ENCODE measurements at places on chromosomes 7 and 10.

- no peak for DNase-seq
Observed at GRCh38 chr10:6278519-6279120, 75.9 kb downstream of the PFKFB3 start.

DNA sequence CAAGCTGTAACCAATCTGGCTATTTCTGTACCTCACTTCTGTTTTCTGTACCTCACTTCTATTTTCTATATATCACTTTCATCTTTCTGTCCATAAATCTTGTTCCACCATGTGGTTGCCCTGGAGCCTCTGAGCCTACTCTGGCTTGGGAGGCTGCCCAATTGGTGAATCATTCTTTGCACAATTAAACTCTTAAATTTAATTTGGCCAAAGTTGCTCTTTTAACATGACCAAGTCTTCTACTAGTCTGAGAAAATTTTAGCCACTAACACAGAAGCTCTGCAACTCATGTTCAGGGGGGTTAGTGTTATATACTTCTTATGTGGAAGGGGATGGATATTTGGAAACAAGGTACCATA, 503.5 kb downstream of the KIF20B start:
- DNase-seq, result no peak

DNA sequence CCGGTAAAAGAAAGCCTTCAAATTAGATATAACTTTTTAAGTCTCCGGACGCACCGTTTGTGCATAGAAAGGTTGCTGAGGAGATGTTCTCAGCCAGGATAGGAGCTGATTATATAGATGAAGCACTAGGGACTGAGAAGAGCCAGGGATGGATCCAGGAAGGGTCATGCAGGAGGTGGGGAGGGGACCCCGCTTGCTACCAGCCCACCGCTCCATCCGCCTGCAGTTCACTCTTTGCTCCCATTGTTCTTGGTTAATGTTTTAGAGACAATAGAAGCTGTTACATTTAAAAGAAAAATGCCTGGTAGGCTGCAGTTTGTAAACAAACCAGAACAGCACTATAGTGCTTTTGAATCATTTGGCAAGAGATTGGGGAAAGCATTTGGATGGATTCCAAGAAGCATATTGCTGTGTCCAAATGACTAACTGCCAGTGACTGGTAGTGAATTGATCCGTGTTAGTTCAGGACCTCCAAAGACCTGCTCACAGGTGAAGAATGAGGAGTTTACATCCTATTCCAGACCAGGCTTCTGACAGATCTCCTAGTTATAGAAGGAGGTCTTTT, 175.9 kb upstream of the TAC1 start:
- DNase-seq, result peak; percentile 16

- DNase-seq, result no peak
Observed at GRCh38 chr10:79472951-79473350, 27.5 kb upstream of the ZCCHC24 start.

DNA sequence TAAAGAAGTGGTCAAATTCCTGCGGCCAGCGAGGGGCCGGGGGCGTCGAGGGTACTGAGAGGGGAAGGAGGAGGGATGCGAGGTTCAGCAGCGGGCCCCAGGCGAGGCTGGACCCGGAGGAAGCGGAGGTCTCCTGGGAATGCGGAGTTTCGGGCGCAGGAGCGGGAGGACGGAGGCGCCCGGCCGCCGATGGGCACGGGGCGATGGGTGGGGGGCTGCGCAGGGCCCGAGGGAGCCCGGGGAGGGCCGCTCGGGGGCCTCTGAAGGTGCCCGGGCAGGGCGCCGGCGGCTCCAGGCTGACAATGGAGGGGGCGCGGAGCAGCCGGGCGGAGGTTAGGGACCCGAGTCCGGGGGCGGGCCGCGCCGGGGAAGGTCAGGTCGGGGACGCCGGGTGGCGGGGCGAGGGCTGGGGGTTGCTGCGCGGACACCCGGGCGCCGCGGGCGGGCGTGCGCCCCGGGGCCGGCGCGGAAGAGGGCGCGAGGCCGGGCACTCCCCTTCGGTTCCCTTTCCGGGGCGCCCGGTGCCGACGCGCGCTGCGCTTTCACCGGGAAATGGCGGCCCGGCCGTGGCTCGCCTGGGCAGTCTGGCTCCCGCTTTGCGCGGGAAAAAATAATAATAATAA, 683 bp downstream of the MACROH2A2 start:
- DNase-seq, result peak; percentile 56

- DNase-seq, result peak; percentile 96
Observed at GRCh38 chr10:77163670-77164348, 473.8 kb downstream of the KCNMA1 start.

- no peak for DNase-seq
Observed at GRCh38 chr7:157462840-157463239, 126.0 kb downstream of the DNAJB6 start.

DNA sequence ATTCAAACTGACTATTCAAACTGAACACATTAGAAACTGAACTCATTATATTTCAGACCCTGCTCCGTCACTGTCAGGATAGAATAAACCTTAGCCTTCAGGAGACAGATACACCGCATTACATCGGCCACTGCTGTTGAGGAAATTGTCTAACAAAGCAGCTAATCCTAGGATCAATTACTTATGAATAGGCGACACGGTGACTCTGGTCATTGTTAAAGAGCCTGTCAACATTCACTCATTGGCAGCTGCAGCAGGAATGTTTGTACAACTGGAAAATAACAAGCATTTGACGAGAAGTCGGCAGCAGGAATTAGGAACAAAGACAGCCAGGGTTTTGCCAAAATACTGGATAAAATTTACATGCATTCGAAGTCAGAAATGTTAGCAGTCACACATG, 112.0 kb upstream of the MKX start:
- DNase-seq, result peak; percentile 90

DNA sequence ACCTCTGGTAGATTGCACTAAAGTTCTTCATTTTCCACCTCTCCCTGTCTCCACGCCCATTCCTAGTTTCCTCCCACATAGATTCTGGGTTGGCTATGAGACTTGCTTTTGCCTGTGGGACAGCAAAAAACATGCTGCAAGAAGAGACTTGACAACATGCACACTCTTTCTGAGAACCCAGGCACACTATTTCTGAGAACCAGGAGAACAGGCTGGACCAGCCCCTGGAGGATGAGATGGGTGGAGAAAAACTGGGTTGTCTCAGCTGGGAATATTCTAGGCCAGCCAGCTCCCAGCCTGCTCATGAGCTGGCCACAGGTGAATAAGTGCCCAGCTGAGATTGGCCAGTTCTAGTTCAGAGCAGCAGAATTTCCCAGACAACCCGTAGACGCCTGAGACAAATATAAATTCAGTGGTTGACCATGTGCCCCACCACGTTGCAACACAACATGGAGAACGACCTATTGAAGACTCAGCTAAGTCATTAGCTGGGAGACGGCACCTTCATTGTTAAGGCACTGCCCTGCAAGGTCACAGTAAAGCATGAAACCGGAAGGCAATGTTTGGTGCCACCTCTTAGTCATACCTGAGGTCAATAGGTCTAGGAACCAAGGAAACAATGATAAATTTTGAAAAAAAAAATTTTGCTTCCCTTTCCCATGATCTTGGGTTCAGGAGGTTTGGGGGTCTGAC, 92.7 kb upstream of the AKR1E2 start:
- peak; percentile 64 for DNase-seq

- no peak for DNase-seq
Observed at GRCh38 chr10:131116991-131117375, 194.5 kb downstream of the TCERG1L start.

- no peak for DNase-seq
Observed at GRCh38 chr10:83448013-83448412, 691.3 kb upstream of the GHITM start.

- no peak for DNase-seq
Observed at GRCh38 chr10:61139592-61139953, 195.6 kb upstream of the RHOBTB1 start.

- DNase-seq, result peak; percentile 90
Observed at GRCh38 chr7:8637322-8637721, 203.9 kb downstream of the NXPH1 start.

DNA sequence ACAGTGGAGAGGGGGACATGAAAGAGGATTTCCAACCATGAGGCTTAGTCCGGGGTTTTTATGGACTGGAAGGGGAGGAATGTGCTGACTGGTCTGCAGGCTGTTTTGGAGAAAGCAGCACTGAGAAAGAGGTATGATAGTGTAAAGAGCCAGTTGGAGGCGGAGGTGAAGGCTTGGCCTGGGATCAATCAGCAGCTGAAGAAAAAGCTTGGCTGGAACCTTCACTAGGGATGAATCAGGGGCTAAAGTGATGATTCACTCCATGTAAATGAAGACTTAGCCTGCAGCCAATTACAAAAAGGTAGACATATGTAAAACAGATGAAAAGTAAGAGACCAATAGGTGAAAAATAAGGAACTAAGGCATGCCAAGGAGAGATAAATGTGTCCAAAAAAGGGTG, 1382.6 kb downstream of the GATA3 start:
- DNase-seq, result no peak

DNA sequence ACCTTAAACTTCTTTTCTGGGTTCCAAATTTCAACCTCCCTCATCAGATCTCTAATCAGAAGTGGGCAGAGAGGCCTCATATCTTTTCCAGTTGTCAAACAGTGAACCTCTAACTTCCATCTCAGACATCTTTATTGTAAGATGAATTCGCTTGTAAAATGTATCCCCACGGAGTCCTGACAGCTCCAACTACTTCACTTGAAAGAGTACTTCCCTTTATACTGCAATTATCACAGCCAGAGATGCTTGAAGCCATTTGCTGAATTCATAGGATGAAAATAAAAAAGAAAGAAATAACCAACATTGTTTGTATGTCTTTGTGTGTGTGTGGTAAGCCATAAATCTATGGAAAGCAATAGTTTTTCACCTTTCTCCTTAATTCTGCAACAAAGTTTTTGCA, 175.2 kb downstream of the GRM3 start:
- DNase-seq, result no peak

- DNase-seq, result no peak
Observed at GRCh38 chr7:132441935-132442334, 134.3 kb downstream of the PLXNA4 start.

DNA sequence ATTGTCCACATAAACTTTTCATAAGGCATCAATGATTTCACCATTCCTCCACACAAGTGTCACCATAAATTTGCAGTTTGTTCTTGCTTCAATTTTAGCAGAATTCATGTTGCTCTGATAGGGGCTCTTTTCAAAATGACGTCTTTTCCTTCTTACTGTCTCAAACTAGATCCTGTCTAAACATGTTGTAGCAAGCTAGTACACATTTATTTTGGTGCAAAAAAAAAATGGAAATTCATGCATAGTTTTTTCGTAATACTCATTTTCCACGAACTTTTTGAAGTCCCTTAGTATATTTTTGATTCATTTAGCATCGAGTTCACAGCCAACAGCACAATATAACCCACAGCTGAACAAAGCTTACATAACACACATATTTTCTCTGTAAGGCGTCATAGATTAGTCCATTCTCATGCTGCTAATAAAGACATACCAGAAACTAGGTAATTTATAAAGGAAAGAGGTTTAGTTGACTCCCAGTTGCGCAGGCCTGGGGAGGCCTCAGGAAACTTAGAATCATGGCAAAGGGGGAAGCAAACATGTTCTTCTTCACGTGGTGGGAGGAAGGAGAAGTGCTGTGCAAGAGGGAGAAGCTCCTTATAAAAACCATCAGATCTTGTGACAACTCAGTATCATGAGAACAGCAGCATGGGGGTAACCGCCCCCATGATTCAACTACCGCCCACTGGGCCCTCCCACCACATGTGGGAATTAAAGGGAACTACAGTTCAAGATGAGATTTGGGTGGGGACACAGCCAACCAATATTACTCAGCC, 301.5 kb downstream of the CCDC3 start:
- no peak for DNase-seq

DNA sequence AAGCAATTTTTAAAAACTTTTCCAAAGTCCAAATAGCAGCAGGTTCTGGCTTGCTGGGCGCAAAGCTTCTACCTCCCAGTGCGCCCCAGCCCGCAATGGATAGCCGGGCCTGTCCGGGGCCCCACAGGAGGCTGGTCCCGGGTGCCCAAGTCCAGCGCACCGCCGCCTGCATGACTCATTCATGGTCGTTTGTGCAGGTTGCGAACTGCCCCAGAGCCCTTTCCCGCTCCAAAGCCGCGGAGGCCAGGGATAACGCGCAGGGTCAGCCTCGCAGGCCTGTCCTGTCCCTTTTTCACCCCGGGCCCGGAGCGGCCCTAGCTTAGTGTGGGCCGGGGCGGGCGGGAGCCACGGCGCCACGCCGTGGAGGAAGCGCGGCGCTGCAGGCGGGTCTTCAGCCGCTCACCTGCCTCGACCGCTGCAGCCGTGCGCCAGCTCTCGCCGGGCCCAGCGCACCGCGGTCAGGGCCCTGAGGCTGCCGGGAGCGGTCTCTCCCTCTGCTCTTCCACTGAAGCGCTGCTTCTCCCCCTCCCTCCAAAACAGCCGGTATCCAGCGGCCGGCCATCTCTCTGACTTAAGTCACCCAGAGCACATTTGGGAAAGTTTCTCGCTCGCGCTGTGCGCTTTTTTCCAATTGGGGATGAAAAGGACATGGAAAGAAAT, 1.7 kb upstream of the EGR2 start:
- DNase-seq, result peak; percentile 96

DNA sequence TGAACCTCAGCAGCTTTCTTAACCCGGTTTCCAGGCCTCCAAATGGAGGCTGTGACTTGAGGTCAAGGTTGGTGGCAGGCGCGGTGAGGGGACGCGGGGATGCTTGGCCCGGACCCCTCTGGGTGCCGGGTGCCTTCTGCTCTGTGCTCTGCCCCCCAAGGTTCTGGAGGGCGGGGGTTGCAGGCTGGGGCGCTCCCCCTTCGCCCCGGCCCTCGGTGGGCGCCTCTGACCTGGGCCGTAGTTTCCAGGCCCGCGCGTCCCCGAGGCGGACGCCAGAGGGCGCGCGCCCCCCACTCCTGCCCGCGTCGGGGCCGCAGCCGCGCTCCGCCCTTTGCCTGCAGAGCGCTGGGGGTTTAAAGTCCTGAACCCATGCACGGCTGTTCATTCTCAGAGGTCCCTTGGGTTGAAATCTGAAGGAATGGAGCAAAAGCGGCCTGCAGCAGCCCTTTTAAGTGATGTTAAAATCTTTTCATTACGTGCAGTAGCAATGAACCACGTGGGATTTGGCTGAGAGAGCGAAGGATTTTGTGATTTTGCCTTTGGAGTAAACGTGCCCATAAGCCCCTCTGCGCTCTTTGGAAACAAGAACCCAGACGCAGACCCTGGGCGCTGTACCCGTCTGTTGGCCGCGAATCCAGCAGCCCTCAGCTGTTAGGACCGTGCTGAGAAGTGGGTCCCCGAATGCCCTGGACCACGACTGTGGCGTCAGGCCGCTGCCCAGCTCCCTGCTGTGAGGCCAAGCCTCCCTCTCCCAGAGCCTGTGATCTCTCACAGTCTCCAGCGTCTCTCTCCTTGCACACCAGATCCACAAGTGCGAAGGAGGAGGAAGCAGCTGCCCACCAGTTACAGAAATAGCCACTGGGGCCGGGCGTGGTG, 135.0 kb downstream of the ACTR3B start:
- peak; percentile 49 for DNase-seq
